ENCODE measurements at places on chromosomes 5 and 9. TPM values are rescaled to one million over a fixed set of nuclear protein-coding genes. Genes with fewer than 3 reads are reported as not detected.

SHOC1 gene
- total RNA-seq: under 0.01 TPM

ACER2 gene
- 5.9 TPM for total RNA-seq

PRUNE2 gene
- total RNA-seq: under 0.01 TPM

MRPS30 gene
- 61.6 TPM for total RNA-seq

SLC12A7 gene
- 14.5 TPM for total RNA-seq

CDKN2A gene
- total RNA-seq: 1.6 TPM

CDX1 gene
- total RNA-seq: not detected

PCDHGB7 gene
- 3.3 TPM for total RNA-seq

CER1 gene
- total RNA-seq: not detected

ELOVL7 gene
- total RNA-seq: 22.1 TPM

CNTLN gene
- 0.79 TPM for total RNA-seq

PRRT1B gene
- not detected for total RNA-seq

GNA14 gene
- not detected for total RNA-seq

NSUN2 gene
- 81.0 TPM for total RNA-seq

GABRP gene
- 1.2 TPM for total RNA-seq

PPP3R2 gene
- not detected for total RNA-seq

PCDHA3 gene
- total RNA-seq: under 0.01 TPM

CNTRL gene
- 5.0 TPM for total RNA-seq
